ENCODE measurements at places on chromosomes 7 and 10.

DNA sequence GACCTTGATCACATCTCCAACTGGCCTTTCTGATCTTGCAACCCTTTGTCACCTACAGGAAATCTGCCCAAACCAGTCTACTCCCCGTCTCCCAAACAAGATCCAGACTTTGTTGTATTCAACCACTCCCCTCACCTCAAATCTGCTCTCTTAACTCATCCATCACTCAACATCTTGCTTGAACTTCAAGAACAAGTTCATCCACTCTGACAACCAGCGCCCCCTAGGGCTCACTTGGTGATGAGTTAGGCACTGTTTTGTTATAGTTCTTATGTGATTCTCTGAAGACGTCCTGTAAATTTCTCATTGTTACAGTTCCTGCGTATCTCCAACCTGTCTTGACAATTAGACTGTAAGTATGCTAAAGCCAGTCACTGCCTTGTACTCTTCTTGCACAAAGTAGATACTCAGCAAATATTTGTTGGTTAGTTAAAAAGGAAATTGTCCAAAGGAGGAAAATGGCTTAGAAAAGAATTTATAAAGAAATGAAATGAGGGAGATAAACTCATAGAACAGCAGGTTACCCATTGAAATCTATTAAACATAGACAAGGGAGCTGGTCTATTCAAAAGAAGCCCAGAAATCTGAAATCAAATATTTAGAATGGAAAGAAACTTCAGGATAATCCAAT, 5.3 kb downstream of the FRMD4A start:
- peak; percentile 23 for DNase-seq

GRCh38 chr10:67386260-67386659, 309.7 kb downstream of the CTNNA3 start:
- no peak for DNase-seq

DNA sequence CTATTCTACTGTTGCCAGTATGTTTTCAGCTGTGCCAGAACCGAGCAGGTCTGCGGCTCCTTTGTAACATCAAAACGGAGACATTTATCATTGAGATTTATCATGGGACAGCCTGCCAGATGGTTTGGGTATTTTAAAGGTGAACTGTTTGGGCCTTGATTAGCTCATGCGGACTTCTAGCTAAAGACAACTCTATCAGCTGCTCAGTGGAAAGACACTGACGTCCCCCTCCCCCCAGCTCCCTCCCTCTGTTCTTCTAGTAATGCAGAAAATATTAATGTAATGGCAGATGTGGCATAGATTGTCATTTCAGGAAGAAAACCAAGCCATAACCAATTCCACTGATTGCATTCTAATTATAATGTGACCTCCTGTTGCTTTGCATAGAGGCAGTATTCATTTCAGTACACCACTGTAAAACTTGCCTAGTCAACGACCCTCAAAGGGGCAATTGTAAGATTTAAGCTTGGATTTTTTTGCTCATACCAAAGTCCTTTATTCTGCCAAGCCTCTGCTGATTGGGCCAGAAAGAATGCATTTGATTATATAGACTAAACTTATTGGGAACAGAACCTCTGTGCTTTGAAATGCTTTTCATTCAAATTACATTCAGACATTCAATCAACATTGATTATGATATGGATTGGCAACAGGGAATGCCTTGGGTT, 966.8 kb downstream of the LRMDA start:
- DNase-seq = no peak

DNA sequence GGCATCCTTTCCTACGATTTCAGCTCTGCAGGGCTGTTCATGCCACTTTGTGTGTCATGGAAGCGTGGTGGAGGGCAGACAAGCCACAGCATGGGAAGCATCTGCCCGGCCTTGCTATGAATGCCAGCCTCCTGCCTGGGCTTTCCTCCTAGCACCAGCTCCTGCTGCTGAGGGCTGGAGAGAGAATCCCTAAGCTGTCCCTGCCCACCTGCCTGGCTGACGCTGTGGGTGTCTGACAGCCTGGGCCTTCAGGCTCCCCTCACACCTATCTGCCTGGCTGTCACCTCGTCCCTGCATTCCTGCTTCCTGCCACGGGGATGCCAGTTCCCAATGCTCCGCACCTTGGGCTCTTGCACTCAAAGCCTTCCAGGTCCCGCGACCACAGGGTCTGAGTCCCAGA, 606.5 kb upstream of the MGMT start:
- no peak for DNase-seq

- DNase-seq = no peak
Observed at GRCh38 chr10:71266147-71266917, 52.7 kb upstream of the SLC29A3 start.

DNA sequence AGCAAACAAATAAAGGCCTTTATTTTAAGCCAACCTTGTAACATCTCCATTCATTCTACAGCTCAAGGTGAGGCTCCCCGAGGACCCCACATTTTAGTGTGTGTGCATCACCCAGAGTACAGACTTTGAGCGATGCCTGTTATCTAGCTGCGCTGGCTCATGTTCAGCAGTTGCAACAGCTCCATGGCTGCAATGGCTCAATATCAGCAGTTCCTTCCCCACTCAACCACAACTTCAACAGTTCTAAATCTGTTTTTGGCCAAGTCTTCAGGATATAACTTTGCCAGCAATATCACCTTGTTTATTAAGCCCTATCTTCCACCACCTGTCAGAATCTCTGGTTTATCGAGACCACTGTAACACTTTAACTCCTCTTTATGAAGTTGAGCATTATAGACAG, 95.8 kb downstream of the WNT2 start:
- no peak for DNase-seq

DNA sequence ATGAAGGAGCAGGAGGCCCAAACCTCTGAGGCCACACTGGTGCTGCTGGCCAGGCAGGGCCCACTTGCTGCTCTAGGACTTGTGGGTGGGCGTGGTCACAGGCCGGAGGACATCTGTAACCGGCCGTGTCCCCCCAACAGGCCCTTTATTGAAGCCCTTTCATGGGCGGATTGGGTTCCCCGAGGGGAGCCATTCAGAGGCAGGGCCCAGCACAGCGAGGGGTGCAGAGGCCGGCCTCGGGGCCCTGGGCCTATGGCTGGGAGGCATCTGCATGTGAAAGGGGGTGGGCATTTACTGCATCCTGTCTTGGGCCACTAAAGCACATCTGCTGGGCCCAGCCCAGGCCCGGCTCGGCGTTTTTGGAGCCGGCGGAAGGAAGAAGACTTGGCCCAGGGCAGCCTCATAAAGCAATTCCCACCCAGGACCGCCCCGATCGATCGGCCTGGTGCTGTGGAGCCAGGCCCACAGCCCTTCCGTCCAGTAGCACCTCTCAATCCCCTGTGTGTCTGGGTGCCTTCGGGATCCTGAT, 8.4 kb downstream of the LHPP start:
- no peak for DNase-seq

- DNase-seq = no peak
Observed at GRCh38 chr10:8052341-8052955, 2.0 kb upstream of the GATA3 start.

- DNase-seq = no peak
Observed at GRCh38 chr10:63166742-63167258, 33.7 kb downstream of the NRBF2 start.

DNA sequence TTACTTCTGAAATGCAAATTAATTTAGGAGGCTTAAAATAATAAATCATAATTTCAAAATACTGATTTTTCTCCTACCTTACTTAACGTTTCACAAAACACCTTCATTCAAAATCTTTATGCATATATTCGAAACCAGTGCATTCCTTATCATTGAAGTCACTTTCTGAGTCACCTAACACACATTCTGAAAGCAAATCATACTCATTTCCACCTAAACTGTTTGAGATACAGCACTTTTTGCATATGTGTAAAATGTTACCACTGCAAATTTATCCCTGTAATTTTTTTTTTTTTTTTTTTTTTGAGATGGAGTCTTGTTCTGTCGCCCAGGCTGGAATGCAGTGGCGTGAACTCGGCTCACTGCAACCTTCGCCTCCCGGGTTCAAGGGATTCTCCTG, 15.7 kb downstream of the PPP3CB start:
- no peak for DNase-seq

GRCh38 chr10:101763141-101763846, 12.6 kb downstream of the FGF8 start:
- DNase-seq = no peak

DNA sequence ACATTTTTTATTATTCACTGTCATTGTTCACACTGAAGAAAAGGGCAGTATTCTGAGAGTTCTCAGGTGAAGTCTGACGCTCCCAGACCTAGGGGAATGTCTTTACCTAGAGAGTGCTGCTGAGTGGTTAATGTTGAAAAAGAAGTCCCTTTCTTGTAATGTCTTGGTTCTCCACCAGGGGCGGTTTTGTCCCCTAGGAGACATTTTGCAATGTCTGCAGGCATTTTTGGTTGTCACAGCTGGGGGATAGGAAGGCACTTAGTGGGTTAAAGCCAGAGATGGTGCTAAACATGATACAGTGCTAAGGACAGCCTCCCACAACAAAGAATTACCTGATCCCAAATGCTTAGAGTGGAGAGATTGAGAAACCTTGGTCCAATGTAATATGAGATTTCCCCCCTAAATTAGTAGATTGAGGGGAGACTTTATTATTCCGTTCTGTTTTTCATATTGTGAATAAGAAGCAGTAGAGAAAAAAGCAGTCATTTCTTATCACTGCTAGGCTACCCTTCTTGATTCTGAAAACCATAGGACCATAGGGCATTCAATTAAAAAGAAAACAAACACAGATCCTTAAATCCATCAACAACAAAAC, 13.1 kb downstream of the UMAD1 start:
- DNase-seq = no peak

DNA sequence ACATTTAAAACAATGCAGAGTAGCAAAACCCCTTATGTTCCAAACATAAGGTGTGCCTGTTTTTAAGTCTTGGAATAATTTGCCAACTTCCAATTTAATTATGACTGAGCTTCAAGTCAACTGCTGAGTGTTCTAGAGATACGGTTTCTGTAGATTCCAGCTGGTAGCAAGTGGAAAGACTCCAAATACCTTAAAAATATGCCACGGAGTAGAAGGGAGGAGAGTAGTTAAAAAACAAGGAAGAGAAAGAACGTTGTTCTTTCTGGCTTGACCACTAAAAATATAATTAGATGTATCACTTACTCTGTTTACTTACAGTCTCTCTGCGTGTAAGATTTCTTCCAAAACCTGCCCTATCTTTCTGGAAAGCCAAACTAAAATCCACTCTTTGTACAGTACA, 24.5 kb upstream of the ABLIM1 start:
- DNase-seq = no peak

GRCh38 chr7:37770838-37771237, 77.6 kb upstream of the NME8 start:
- no peak for DNase-seq

- DNase-seq = no peak
Observed at GRCh38 chr7:25148772-25149575, 23.9 kb upstream of the CYCS start.

GRCh38 chr10:124657806-124658205, 86.4 kb downstream of the FAM53B start:
- no peak for DNase-seq

- no peak for DNase-seq
Observed at GRCh38 chr10:97120370-97120769, 65.4 kb downstream of the SLIT1 start.

DNA sequence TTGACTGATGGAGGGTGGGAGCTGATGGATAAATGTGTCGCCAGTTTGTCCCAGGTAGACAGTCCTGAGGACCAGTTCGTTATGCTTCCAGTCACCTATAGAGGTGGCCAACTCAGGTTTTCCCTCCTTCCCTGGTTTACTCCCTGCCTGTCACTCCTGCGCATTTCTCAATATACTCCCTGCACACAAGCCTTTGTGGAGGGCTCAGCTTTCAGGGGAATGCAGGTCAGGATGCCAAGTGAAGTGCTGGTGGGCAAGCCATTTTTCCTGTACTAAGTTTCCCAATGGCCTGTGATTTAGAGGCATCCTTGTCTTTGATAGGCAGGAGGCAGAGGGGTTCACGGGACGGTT, 473.5 kb upstream of the ZMIZ1 start:
- DNase-seq = no peak

GRCh38 chr7:33970536-33970935, 65.2 kb downstream of the BMPER start:
- no peak for DNase-seq

DNA sequence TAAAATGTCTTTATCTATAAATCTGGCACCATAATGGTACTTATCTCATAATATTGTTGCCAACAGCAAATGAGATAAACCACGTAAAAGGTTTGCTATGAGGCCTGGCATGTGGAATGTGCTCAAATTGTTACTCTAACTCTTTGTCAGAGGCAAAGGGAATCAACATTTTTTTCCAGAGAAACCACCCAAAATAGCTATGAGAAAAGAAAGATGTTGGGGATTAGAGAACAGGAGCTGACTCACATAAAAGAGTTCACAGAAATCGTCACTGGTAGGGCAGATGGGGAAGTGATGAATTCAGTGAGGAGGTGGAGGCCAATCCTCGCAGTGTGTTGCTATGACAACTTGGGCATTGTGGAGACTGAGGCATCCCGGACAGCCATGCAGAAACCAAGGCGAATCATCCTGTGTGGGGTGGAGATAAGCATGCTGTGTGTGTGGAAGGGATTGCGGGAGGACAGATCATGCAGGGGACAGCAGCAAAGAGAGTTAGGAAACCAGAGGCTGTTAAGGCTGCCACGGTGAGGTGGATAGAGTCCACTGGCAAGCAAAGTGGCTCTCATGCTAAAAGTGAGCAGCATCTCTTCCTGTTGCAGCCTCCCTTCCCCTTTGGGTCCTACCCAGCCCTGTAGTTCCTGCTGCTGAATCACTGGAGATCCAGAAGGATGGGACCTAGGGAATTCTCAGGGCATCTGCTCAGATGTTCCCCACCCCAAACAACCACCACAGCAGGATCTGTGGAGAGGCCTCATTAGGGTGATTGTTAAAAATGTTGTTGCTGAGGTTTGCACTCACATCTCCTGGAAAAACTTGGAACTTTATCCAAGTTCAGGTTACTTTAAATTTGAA, 103.9 kb downstream of the CUBN start:
- peak; percentile 27 for DNase-seq
